ENCODE measurements at places on chromosomes 16 and 17. TPM values are rescaled to one million over a fixed set of nuclear protein-coding genes. Genes with fewer than 3 reads are reported as not detected.

DNA sequence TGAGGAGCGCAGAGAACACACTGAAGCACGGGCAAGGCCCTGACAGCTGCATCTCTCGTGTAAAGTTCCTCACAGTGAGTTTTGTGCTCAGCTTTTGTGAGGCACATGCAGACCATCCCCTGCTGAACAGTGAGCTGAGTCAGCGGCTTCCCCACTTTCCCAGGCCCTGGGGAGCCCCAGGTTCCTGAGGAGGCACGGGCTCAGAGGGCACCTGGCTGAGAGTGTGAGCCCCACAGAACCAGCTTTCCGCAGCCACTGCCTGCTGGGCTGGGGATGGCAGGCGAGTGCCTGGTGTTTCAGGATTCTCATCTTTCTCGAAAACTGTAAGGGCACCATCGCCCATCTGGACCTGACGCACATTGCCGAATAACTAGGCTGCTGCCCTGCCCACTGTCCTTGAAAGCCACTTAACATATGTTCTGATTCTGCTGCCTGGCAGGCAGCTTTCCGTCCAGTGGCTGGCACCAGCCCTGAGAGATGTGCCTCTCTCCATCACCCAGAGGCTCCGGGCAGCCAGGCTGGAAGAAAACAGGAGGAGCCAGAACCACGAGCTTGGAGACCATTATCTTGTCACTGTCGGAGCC, 266.7 kb upstream of the FOXF1 start:
- H3K4me1 ChIP-seq: no peaks in the 10 kb centered on the region
- no peak overlapping the region for H3K4me3 ChIP-seq
- DNase-seq: peak; percentile 11
- no peaks in the 10 kb centered on the region for H3K36me3 ChIP-seq
- H3K27me3 ChIP-seq: no peaks in the 10 kb centered on the region

GRCh38 chr17:75371339-75371738, 34.1 kb downstream of the GRB2 start:
- H3K4me3 ChIP-seq: no peak overlapping the region
- no peak overlapping the region for H3K27ac ChIP-seq
- DNase-seq: no peak

GRCh38 chr17:40447806-40448205, 4.6 kb downstream of the IGFBP4 start:
- no peaks in the 10 kb centered on the region for H3K36me3 ChIP-seq
- H3K4me1 ChIP-seq: peaks cover 5% of the 10 kb centered on the region
- no peak for DNase-seq

- no peaks in the 10 kb centered on the region for H3K4me1 ChIP-seq
- no peak for DNase-seq
- H3K27ac ChIP-seq: no peak overlapping the region
- H3K4me3 ChIP-seq: no peak overlapping the region
- H3K27me3 ChIP-seq: no peaks in the 10 kb centered on the region
Observed at GRCh38 chr16:3562914-3563480, 14.2 kb downstream of the NLRC3 start.

The KRT26 gene
- total RNA-seq: not detected

The ADAD2 gene
- not detected for total RNA-seq

The IFT20 gene
- 69.7 TPM for total RNA-seq

GRCh38 chr16:1100084-1100800, 4.2 kb upstream of the C1QTNF8 start:
- peaks cover 15% of the 10 kb centered on the region for H3K27me3 ChIP-seq
- peak; percentile 51 for DNase-seq
- H3K4me1 ChIP-seq: peaks cover 5% of the 10 kb centered on the region
- no peak overlapping the region for H3K4me3 ChIP-seq
- H3K27ac ChIP-seq: no peak overlapping the region

- no peaks in the 10 kb centered on the region for H3K36me3 ChIP-seq
- H3K27ac ChIP-seq: no peak overlapping the region
- no peak overlapping the region for H3K4me3 ChIP-seq
- DNase-seq: no peak
- H3K4me1 ChIP-seq: no peaks in the 10 kb centered on the region
- no peaks in the 10 kb centered on the region for H3K27me3 ChIP-seq
Observed at GRCh38 chr17:43801844-43802243, 21.6 kb downstream of the CFAP97D1 start.

GRCh38 chr17:66952031-66952524, 12.4 kb upstream of the CACNG4 start:
- DNase-seq: no peak
- no peaks in the 10 kb centered on the region for H3K36me3 ChIP-seq
- no peaks in the 10 kb centered on the region for H3K27me3 ChIP-seq
- no peak overlapping the region for H3K4me3 ChIP-seq

GRCh38 chr17:44928136-44928535, 12.8 kb upstream of the GFAP start:
- DNase-seq: no peak
- H3K27ac ChIP-seq: no peak overlapping the region
- no peaks in the 10 kb centered on the region for H3K27me3 ChIP-seq
- H3K4me3 ChIP-seq: no peak overlapping the region
- H3K36me3 ChIP-seq: no peaks in the 10 kb centered on the region
- no peaks in the 10 kb centered on the region for H3K4me1 ChIP-seq

DNA sequence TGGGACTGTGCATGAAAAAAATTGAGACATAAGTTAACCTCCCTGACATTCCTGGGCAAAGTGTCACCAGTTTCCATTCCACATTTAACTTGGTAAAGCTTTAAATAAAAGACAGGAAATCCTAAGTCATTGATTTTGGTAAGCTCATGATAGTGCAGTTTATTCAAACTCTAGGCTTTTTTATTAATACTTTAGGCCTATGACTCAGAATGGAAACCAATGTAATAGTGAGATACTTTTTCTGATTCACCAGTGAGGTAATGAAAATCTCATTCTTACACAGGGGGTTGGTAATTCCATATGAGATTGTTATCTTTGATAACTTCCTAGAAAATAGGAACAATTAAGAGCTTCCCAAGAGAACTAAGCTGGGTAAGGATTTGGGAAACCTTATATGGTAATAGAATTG, 91.1 kb downstream of the NLK start:
- no peak overlapping the region for H3K27ac ChIP-seq
- no peak overlapping the region for H3K4me3 ChIP-seq
- no peaks in the 10 kb centered on the region for H3K36me3 ChIP-seq
- no peak for DNase-seq
- no peaks in the 10 kb centered on the region for H3K4me1 ChIP-seq

DNA sequence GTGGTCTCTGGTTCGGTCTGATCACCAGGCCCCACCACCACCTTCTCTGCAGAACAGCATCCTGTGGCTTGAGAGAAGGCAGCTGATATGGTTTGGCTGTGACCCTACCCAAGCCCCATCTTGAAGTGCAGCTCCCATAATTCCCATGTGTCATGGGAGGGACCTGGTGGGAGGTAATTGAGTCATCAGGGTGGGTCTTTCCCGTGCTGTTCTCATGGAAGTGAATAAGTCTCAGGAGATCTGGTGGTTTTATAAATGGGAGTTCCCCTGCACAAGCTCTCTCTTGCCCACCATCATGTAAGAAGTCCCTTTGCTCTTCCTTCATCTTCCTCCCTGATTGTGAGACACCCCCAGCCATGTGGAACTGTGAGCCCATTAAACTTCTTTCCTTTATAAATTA, 352.3 kb upstream of the CDH5 start:
- no peaks in the 10 kb centered on the region for H3K4me1 ChIP-seq
- no peak for DNase-seq
- H3K36me3 ChIP-seq: no peaks in the 10 kb centered on the region
- H3K27me3 ChIP-seq: no peaks in the 10 kb centered on the region
- H3K27ac ChIP-seq: no peak overlapping the region

DNA sequence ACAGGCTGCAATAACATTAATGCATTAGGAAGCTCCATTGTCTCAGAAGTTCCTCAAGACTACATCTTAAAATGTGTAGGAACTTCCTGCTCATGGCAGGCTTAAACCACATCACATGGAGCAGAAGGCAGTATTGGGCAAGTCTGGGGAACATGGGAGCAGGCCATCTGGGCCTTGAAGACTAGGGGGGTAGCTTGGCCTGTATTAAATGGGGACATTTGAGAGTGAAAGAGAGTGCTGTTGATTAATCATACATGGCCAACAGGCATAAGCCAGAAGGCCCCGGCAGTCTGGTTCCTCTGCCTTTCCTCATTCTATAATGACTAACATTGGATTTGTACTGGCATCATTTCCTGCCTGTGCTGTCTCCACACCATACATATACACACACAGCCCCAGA, 25.2 kb upstream of the SLC5A11 start:
- DNase-seq: no peak
- H3K4me3 ChIP-seq: no peak overlapping the region
- no peaks in the 10 kb centered on the region for H3K27me3 ChIP-seq

DNA sequence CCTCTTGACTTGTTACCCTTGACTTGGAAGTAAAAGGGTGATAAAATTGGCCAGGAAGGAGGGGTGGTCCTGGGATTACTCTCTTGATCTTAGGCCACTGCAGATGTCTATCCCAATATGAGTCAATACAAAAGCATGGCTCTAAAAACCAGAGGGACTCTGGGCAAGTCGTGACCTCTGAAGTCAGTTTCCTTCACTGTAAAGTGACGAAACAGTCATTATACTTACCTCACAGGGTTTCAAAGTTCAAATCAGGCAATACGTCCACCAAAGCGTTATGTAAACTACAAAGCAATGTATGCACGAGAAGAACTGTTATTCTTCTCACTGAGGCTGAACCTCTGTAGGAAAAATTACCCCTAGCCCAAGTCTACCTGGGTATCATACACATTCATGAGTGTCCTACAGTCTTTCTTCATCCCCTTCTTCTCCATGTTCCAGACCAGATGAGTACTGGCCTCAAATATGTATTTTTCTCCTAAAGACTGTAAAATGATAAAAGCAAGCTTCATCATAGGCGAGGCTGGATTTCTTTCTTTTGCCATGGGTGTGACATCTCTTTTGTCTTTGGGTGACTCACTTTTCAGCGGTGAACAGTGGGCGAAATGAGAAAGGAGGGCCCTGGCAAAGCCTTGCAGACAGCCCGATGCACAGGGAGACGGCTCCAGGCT, 34.5 kb upstream of the CLEC18B start:
- no peak overlapping the region for H3K27ac ChIP-seq
- H3K36me3 ChIP-seq: peaks cover 91% of the 10 kb centered on the region
- H3K27me3 ChIP-seq: no peaks in the 10 kb centered on the region
- no peak for DNase-seq
- H3K4me3 ChIP-seq: no peak overlapping the region
- no peaks in the 10 kb centered on the region for H3K4me1 ChIP-seq

The ABCA10 gene
- total RNA-seq: 17.1 TPM

The ZNF652 gene
- 37.3 TPM for total RNA-seq
